ENCODE measurements at places on chromosomes 16 and 17.

GRCh38 chr17:70320673-70321345 is 151.5 kb downstream of the KCNJ2 start:
- no peak for DNase-seq

DNA sequence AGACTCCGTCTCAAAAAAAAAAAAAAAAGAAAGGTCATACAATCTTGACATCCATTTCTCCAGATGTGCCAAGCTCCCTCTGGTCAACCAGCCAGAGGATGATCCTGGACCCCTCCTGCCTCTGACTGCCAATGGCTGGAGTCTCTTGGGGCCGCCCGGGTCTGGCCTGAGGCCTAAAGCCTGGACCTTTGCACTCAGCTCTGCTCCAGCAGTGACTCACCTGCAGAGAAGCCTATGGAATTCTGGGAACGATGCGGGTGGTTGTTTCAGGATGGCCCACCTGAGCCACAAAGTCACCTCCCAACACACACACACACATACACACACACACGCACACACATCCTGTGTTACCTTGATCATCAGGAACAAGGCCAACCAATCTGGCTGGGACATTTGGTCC is 64.0 kb upstream of the DNAH17 start:
- no peak for DNase-seq

GRCh38 chr16:27377666-27378485 is 24.1 kb upstream of the IL21R start:
- no peak for DNase-seq

- no peak for DNase-seq
These were observed 220.6 kb downstream of the CDRT15L2 start for GRCh38 chr17:20800146-20800545.

GRCh38 chr17:34219405-34219804 is 35.7 kb upstream of the CCL2 start:
- DNase-seq: no peak

DNA sequence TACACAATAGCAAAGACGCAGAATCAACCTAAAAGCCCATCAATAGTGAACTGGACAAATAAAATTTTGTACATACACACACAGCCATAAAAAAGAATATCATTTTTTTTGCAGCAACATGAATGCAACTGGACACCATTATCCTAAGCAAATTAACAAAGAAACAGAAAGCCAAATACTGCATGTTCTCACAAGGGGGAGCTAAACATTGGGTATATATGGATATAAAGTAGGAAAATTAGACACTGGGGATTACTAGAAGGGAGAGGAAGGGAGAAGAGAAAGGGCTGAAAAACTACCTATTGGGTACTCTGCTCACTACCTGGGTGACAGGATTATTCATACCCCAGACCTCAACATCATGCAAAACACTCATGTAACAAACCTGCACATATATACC is 28.2 kb downstream of the ADAMTS18 start:
- no peak for DNase-seq

- no peak for DNase-seq
These were observed 153.2 kb upstream of the KCNJ18 start for GRCh38 chr17:21539146-21539545.

DNA sequence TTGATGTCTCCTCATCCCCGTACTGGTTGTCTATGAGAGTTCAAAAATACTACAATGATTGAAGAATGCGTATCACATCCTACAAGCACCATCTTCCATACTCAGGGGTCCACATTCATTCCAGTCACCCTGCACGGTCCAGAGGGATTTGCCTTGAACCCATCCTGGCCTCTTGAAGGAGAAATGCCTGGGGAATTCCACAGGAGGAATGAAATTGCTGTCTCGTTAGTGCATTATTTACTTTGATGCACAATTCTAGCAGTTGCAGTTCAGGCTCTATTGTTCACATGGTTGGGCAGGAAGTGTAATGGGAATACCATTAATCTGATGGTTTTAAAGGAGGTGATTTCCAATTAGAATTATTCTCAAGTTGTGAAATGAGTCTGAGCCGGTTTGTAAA is 369.1 kb upstream of the XYLT1 start:
- DNase-seq: no peak

GRCh38 chr17:49850218-49850610 is 2.3 kb upstream of the TAC4 start:
- no peak for DNase-seq
